NCI-H226 (cell line): ENCODE measurements at places on chromosomes 6 and 20.

DNA sequence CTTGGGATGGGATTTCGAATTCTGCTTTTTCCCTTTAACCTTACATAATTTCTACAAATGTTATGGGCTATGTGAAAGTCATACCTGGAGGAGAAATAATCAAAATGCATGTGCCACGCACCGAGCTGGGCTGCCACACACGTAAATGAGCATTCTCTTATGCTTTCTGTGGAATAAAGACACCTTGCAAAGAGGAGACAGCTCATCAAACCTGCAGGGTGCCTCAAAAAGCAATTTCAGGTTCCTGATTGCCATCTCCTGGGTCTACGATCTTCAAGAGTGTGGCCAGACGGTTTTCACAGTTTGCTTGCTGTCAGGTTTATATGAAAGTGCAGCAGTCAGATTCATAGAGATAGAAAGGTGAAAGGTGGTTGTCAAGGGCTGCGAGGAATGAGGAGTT, 36.6 kb downstream of the DUSP22 start:
- DNase-seq: no peak

DNA sequence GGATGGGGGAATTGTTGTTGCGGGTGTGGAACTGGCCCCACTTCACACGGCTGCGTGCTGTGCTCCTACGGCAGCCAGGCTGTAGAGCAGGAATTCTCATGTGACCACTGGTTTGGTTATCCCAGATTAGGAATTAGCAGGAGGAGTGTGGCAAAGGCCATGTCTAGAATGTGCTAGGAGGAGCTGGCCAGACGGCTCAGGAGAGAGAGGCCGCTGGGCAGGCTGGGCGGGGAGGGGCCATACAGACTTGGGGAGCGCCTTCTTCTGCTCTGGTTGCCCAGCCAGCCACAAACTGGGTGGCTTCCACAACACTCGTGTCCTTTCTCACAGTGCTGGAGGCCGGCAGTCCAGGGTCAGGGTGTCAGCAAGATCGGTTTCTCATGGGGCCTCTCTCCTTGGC, 245.0 kb upstream of the QKI start:
- DNase-seq: no peak

GRCh38 chr6:3727036-3727435, 24.5 kb downstream of the PXDC1 start:
- no peak for DNase-seq

GRCh38 chr6:56024931-56025330, 149.5 kb upstream of the BMP5 start:
- DNase-seq: no peak

DNA sequence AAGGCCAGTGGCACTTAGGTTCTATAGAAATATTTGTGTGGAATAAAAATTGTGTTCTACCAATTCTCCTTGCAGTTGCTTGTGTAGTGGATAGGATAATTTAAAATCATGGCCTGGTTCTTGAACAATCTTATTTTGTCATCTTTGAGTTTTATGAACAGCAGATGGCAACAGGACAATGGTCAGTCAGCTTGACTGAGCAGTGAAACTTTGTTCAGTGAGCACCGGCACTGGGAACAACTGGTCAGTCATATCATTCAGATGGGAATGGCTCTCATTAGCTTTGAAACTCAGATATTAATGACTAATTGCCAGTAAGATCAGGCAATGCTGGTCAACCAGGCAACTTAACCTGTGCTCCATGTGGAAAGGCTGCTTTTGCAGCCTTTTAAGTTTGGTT, 129.2 kb downstream of the BCKDHB start:
- no peak for DNase-seq

DNA sequence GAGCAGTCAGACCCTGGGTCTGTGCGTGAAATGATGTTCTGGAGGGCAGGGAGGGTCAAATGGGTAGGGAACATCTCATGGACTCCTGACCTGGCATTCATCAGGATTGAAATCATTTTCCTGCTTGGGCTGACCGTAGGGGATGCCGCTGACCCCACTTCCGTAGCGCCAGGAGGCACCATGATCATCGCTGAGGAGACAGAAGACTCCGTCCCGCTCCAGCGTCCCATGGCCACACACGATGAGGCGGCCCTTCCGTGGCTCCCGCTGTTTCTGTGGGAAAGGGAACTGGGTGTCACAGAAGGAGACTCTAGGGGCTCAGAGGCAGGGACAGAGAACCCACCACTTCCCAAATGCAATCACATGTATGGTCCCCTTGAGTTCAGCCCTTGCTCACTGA, 2.3 kb downstream of the NEU1 start:
- no peak for DNase-seq
